Suppressor macrophage (primary cell): ENCODE measurements at places on chromosomes 11 and 22.

- DNase-seq, result no peak
Observed at GRCh38 chr11:115226556-115226955, 277.7 kb downstream of the CADM1 start.

GRCh38 chr22:20434264-20434751 lies 3.3 kb downstream of the SCARF2 start:
- no peak for DNase-seq

GRCh38 chr22:35554297-35554845 lies 13.7 kb downstream of the RASD2 start:
- no peak for DNase-seq

- DNase-seq, result peak; percentile 34
Observed at GRCh38 chr11:6110011-6110410, 2.5 kb downstream of the OR56B4 start.

- DNase-seq, result peak; percentile 42
Observed at GRCh38 chr22:38706101-38706900, 557 bp downstream of the GTPBP1 start.

DNA sequence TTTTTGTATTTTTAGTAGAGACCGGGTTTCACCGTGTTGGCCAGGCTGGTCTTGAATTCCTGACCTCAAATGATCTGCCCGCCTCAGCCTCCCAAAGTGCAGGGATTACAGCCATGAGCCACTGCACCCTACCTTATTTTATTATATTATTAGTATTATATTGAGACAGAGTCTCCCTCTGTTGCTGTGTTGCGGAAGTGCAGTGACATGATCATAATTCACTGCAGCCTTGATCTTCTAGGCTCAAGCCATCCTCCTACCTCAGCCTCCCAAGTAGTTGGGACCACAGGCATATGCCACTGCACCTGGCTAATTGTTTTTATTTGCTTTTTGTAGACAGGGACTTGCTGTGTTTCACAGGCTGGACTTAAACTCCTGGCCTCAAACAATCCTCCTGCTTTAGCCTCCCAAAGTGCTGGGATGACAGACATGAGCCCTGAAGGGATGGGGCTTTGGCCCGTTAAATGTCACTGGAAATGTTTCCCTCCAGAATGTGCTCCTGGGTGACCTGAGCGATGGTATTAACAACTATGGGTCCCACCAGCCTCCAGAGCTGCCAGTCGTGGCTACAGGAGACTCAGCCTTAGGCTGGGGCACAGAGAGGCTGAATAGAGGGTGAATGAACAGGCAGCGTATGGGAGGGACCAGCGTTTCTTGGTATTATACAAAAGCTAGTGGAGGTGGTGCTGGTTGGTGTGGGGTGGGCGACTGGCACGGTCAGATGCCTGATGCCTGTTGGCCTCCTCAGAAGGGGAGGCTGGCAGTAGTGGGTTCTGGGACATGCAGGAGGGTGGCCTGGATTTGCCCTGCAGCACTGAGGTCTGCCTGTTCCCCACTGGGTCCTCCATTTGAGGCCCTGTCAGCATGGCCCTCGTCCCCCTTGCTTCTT lies 7.3 kb downstream of the TANGO2 start:
- no peak for DNase-seq

- no peak for DNase-seq
Observed at GRCh38 chr11:97883086-97883485, 1137.7 kb upstream of the CNTN5 start.

DNA sequence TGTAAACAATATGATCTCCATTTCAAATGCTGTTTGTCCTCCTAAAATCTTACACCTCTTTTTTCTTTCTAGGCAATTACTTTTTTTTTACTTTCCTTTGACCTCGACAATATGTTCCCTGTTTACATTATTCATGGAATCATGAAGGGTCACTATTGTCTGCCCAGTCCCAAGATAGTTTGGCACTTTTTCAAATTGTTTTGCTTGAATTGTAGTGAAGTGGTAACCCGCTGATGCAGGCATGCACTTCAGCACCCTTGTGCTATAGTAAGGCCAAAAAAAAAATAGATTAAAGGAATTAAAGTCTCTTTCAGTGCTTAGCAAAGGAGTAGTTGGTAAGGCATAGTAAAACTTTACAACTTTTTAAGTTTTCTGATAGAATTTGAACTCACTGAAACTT lies 90.9 kb downstream of the PAX6 start:
- no peak for DNase-seq

GRCh38 chr11:2814751-2815150 lies 70.8 kb downstream of the CDKN1C start:
- DNase-seq, result no peak

DNA sequence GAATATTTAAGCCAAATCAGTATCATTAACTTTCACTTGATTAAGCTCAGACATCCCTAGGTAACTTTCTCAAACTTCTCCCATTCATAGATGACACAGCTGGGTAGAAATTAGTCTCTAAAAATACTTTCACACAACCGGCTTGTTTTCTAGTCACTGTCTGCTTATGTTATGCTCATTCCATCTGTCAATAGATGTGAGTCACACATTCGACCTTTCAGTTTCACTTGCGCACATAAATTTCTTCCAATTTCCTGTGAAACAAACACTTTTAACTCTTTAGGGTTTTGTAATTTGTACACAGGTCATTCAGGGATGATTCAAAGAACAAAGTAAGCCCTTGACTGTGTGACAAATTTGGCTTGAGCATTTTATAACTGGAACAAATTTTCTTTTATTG lies 723.0 kb downstream of the KCNA4 start:
- DNase-seq, result no peak

- no peak for DNase-seq
Observed at GRCh38 chr22:45974498-45974897, 2.5 kb downstream of the WNT7B start.

DNA sequence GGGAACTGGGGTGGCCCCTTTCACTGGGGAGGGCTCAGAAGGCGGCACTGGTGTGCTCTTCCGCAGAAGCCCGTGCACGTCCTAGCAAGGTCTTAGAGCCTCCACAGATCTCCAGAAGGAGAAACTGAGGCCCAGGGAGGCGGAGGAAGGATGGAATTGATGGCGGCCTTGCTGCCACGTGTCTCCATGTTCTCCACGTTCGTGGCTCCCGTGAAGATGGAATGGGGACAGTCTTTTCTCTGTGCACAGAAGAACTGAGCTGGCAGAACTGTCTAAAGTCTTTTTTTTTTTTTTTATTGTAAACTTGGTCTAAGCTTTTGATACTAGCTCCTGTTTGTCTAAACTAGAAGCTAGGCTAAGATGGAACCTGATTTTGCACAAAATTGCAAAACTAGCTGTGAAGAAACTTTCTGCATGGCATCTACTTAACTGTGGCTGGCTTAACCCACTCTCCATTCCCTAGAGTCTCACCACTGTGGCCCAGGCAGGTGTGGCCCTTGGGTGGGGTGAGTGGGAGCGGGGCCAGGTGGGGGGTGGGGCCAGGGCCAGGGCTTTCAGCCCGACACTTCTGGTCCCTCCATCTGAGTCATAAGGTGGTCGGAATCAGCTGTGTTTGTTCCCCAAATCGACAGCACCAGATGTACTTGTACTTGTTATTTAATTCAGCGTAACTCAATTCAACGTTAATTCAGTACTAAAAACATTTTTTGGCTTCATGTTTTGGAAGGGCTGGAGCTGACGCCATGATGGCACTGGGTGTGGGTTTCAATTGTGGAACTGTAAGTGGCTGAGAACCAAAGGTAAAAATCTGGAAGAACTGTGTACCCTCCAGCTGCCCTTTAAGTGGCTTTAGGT lies 120.7 kb downstream of the MPPED1 start:
- no peak for DNase-seq

DNA sequence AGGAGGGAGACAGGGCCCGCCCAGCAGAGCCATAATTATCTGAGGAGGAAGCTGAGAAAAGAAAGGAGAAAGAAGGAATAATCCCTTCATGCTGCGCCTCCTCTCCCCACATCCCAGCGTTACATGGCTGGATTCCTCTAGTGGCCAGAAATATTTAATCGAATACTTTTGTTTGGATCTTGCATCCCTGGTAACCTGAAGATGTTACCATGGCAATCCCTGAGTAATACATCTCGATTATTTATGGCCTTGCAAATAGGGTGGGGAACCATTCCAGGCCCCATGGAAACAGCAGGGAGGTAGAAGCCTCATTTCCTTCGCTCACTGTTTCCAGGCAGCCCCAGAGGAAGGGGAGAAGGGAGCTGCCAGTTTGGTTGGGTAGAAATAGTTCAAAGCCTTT lies 357.7 kb downstream of the BUD13 start:
- DNase-seq, result no peak

GRCh38 chr11:96105197-96105895 lies 181.4 kb upstream of the MTMR2 start:
- DNase-seq, result no peak

DNA sequence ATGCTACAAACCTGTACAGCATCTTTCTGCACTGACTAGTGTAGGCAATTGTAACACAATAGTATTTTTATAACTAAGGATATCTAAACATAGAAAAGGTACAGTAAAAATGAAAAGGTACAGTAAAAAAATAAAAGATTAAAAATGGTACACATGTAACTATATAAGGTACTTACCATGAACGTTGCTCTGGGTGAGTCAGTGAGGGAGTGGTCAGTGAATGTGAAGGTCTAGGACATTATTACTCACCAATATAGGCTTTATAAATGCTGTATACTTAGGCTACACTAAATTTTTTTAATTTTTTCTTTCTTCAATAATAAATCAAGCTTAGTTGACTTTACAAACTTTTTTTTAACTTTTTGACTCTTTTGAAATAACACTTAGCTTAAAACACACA lies 59.9 kb downstream of the EIF3M start:
- no peak for DNase-seq

GRCh38 chr11:34775417-34775888 lies 140.7 kb downstream of the APIP start:
- no peak for DNase-seq

DNA sequence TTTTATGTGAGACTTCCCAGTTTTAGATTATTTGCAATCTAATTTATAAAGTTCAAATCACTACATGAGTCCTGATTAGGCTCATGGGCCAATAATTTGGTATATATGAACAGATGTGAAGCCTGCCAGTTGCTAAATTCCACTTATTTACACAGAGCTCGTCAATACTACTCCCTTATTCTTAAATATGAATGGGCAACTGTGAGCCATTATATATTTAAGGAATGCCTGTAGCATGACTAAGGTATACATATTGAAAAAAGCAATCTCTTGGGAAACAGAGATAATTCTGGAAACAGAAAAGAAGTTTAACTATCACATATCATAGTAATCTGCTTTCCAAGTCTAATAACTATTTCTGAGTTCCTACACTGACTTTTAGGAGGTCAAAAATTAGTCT lies 27.0 kb downstream of the RBMXL2 start:
- DNase-seq, result no peak

GRCh38 chr11:92342886-92343285 lies 118.3 kb downstream of the FAT3 start:
- DNase-seq, result no peak

DNA sequence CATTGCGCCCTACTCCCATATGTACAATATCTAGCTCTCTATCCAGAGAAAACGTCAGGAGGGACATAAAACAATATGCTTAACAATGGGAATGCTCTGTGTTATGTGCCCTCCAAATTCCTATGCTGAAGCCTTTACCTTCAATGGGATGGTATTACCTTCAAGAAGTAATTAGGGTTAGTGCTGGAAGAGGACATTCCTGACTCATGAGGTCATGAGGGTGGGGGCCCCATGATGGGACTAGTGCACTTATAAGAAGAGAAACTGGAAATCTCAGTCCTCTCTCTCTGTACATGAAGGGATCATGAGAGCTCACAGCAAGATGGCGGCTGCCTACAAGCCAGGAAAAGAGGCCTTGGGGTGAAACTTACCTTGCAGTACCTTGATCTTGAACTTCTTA lies 20.3 kb downstream of the MMP20 start:
- DNase-seq, result no peak

- DNase-seq, result peak; percentile 44
Observed at GRCh38 chr22:35785181-35785923, 67.7 kb downstream of the APOL5 start.

- no peak for DNase-seq
Observed at GRCh38 chr11:11534981-11535380, 86.8 kb downstream of the GALNT18 start.

DNA sequence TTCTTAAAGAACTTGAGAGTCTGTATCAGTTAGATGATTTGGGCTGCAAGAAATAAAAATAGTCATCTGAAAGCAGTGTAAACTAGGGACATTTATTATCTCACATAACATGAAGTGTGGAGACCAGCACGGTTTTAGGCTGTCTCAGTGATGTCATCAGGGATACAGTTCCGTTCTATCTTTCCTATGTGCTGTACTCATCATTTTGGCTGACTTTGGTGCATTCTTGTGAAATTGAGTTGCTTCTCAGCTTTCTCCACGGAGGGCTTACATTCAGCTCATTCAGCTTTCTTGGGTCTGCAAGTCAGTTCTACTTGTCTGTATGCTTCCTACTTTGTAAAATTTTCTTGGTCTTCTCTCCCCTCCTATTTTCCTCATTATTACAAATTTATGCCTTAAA lies 51.8 kb upstream of the LIN7C start:
- no peak for DNase-seq

DNA sequence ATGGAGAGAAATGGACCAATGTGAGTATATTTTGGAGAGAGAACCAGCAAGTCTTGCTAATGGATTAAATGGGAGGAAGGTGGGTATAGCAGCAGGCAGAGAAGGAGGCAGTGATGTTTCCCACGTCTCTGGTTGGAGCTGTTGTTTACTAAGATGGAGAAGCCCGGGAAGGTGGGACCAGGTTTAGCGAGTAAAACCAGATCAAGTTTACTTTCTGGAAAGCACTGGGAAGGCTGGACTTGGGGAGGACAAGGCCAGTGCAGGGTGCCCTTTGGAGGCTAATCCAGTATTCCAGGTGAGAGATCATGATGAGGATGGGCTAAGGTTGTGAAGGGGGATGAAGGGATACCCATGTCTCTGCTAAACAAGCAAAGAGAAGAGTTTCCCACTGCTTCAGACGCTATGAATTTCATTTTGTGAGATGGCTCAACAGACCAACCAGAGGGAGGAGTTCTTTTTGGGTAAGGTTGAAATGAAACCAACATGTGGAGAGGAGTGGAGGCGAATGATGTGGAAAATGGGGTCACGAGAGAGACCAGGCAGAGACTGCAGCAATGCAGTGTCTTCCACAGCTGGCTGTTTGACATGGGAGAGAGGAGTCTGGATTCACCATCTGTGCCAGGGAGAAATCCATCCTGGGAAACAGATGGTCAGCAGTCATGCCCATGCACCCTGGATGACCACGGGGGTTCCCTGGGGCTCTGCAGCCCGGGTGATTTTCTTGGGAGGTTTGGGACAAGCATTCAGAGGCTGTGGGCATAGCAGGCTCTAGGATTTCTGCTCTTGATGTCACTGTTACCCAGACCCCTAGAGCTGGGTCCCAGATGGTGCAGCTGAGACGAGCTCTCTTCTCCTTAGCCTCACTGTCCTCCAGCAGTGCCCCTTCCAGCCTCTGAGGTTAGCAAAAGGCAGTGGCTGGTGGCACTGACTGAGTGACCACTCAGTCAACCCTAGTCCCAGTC lies 24.9 kb downstream of the COMMD9 start:
- DNase-seq, result no peak

DNA sequence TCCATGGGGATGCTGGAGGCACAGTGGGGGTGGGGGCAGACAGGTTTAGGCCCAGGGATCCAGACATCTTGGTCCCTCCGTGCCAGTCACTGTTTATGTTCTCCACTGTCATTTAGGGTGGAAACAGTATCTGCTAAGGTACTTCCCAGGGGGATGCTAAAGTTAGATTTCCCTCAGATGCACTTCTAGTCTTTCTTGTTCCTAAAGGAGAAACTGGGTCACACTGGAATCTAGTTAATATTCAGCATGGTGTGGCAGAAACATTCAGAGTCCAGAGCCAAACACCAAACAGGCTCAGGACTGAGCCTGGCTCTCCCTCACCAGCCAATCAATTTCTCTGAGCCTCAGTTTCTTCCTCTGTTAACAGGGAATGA lies 83.4 kb upstream of the PLET1 start:
- DNase-seq, result no peak
